RPMI7951 (cell line): ENCODE measurements at places on chromosomes 11 and 22.
A peak's percentile ranks its signal among the peaks of the same experiment; 100 is the strongest.

DNA sequence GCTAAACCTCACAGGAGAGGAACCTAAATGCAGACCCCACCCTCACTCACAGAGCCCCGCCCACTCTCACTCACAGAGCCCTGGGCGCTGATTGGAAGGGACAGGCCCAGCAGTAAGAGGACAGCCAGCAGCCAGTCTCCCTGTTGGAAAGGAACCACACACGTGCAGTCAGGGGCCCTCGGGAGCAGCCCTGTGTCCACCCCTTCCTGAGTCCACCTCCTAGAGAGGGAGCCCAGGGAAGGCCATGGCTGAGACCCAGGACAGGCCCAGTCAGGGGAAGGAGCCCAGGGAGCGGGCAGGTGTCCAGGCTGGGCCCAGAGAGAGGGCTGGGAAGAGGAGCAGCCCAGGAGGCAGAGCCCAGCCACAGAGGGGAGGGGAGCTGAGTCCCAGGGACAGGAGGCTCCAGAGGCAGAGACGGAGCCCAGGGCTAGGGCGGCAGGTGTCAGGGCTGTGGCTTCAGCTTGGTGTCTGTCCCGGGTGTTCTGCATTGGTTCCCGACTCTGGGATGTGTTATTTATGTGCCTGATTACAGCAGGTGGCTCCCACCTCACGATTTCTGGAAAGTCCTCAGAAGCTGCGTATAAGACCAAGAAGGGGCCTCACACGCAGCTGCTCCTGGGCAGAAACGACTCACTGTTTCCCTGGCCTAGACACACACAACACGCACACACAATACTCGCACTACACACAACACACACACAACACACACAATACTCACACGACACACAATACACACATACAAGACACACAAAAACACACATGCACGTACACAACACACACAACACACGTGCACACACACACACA, 9.0 kb upstream of the APOBEC3H start:
- no peak for DNase-seq

DNA sequence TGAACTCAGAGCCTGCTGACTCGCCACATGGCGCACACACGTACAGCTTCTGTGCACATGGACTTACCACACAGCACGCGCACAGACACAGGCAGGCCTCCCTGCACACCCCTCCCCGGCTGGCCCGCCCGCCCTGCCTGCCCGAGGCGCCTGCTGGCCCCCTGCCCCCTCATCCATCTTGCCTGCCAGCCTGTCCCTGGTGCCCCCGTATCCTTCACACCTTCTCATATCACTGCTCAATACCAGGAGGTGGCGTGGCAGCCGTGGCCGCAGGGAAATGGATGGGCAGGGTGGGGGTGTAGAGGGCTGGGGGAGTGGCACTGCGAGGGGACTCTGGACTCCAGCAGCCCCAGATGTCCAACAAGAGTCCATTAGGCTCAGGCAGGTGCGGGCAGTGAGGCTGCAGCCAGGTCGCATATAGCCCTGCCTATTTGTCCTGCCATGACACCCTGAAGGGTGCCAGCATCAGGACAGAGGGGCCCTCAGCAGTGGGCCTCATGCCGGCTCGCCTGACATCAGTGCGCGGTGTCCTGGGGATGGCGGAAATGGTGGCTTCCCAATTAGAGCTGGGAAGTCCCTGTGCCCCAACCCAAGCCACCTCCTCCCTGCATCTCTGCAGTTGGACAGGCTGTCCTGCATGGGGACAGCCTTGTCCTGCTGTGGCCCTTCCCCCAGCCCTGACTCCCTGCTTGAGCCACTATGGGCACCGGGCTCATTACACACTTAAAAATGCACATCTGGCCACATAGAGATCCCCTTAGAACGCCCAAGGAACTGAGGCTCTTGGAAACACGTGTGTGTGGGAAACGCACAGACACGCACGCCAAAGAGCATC, 2.0 kb upstream of the TBX10 start:
- DNase-seq: no peak

GRCh38 chr11:47571357-47571729, 5.9 kb downstream of the PTPMT1 start:
- DNase-seq: no peak

DNA sequence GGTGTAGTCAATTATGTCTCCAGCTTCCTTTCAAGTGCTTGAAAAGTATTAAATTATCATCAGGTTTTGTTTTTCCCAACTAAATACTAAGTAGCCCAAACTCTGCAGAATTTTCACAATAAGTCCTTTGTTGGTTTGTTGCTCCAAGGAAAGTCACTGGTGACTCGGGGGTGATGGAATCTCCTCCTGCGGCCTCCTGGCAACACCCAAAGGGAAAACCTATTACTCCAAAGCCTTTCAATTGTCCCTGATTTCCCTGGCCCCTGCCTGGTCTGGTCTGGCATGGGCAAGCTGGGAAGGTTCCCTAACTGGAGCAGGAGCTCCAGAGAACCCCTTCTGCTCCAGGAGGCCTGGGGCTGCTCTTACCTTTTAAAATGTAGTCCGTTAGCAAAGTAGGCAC, 47.9 kb downstream of the FEZ1 start:
- DNase-seq: peak; percentile 51

GRCh38 chr22:24587948-24588347, 4.9 kb downstream of the LRRC75B start:
- DNase-seq: no peak

DNA sequence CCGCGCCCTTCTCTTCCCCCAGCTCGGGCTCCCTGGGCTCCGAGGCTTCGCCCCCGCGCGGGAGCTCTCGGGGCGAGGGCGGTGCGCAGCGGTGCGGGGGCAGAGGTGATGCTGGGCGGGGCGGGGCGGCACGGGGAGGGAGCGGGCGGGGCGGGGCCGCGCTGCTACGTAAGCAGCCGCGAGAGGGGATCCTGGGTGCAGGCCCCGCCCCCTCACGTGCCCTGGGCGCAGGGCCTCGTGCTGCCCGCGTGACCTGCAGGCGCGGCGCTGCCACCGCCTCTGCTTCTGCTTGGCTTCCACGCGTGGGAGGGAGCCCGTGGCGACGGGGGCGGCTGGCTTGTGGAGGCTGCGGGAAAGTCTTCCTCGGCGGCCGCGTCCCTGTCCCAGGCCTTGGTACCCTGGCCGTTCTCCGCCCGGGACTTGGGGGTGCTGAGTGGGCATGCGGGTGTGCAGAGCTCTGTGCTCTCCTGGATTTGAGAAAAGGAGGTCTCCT, 132.6 kb upstream of the HSD17B12 start:
- peak; percentile 25 for DNase-seq

GRCh38 chr11:118435290-118435892, 901 bp upstream of the KMT2A start:
- peak; percentile 58 for DNase-seq

DNA sequence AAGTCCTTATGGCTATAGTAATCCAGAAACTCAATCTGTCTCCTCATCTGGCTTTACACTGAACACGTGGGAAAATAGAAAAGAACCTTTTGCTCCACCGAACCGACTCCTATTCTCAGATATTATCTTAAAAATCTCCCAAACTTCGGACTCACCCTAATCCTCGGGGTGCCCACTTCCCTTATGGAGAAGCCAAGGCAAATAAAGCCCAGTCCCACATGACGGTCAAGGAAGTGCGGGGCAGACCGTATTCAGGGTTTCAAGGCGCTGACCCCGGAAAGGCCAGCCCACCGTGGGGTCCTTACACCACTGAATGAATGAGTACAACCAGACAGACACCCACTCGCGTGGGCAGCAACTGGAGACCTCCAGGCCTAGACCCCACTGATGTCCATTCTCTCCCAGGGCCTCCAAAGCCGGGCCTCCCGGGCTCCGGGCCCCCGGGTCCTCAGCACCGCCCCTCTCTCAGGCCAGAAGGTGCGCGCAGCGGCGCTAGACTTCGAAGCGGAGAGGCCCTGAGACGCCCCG, 489 bp downstream of the NUP98 start:
- no peak for DNase-seq

DNA sequence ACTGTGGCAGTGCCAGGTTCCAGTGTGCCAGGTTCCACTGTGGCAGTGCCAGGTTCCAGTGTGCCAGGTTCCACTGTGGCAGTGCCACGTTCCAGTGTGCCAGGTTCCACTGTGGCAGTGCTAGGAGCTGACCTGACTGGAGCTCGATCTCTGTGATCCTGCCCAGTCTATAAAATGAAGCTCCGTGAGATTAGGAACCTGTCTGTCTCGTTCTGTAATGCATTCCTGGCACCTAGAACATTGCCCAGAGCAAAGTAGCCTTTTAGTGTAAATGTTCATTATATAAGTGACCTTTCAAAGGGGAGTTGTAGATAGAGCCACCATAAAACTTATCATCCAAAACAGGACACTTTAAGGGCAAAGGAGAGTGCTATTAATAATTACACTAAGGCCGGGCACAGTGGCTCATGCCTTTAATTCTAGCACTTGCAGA, 36.0 kb downstream of the ART5 start:
- no peak for DNase-seq

GRCh38 chr11:65014726-65015227, 817 bp downstream of the ARL2 start:
- DNase-seq: no peak

DNA sequence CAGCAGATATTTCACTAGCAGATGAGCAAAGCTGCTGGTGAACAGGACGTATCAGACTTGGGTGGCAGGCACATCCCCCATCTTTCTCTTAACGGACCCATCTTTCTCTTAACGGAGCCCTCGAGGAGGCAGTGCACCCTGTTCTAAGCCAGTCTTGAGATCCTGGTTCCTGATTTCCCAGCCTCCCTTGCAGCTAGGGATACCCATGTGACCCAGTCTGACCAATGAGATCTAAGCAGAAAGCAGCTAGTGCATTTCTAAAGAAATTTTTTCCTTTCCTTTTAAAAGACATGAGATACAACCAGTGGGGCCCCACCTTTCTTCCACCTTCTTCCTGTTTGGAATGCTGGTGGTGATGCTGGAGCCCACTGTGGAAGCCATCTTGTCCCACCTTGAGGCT, 13.6 kb upstream of the ELFN2 start:
- DNase-seq: no peak

DNA sequence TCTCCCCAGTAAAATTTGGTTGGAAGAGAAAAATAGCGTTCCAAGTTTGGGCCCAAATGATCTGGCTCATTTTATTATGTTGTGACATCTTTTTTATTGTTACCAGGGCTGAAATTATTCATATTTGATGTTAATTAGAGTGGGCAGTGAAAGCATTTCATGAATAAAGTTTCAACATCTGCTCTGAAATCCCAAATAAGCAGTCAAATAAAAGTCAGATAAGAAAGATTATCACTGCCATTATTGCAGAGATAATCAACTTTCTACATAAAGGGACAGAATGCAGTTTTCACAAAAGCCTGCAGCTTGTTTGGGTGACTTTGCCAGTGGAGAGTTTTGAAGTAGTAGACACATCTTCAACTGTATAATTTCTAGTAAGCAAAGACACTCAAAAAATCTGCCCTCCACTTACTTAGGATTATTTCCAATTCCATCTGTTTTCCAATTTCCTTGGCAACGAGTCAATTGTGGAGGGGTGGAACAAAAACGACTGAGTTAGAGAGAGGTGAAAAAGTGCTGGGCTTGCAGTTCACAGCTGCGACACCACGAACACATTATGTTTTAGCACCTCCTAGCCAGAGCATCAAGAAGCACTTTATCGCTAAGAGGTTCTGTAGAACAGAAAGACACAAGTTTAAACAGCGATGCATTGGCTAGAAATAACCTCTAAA, 9.0 kb downstream of the TECTA start:
- no peak for DNase-seq

DNA sequence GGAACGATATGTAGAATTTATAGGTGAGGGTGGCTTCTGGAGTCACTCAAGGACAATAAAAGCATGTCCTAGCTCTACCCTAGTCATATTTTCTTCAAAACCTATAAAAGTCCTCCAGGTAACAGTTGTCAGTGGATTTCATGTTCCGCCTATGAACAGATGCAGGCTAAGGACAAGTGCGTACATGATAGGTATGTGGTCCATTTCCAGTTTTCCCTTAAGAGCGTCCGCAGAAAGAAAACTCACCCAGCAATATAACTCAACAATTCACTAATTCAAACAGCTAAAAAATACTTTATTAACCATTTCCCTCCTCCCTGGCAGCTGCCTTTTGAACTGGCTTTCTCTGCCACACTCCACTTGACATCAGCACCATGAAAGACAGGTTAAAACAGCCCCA, 50.2 kb upstream of the CCDC34 start:
- DNase-seq: no peak

- no peak for DNase-seq
Measured at GRCh38 chr11:125465255-125465654, 30.8 kb downstream of the FEZ1 start.

DNA sequence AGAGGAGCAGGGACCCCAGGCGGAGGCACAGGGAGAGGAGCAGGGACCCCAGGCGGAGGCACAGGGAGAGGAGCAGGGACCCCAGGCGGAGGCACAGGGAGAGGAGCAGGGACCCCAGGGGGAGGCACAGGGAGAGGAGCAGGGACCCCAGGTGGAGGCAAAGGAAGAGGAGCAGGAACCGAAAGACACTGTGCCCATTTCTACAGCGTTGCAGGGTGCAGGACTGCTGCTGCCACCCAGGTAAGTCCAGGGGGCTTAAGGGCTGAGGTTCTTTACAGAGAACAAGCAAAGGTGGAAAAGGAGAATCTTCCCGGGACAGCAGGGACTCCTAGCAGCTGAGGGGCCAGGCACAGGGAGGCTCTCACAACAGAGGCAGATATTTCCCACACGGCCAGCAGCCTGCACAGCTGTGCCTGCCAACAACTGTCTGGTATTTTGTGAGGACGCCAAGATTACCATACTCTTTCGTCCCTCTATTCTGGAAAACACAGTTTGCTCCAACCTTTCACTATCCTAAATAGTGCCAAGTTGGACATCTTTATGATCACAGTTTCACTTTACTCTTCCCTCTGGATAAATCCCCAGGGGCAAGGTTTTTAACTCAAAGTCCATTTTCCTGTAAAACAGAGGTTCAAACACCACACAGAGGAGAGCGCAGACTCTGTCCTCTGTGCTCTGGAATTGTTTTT, 39.4 kb downstream of the SHANK2 start:
- DNase-seq: no peak

DNA sequence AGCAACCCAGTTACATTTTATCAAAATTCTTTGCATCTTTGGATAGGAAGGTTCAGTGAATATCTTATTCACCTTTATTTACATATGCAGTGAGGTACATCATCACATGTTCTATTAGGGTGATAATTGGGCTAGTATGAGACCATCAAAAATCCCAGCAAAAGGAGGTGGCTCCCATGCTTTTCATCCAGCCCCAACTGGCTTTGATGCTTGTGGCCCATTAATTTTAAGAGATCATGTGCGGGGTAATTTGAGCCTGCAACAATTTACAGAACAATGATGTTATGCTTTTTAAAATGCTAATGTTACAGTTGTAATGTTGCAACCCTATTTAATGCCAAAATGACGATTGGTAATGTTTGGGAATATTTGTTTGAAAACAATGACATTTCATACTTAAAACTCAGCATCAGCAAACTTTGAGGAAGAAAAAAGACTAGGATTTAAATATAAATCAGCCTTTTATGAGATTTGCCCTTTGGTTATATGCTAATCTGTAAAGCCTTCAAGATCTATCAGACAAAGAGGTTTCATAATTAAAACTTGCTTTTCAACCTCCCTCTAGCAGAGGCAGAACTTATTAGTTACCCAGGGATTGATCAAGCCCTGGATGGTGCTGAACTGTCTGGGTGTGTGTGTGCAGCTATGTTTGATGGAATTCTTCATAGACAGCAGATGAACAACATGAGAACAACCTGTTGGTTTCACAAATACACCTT, 183.5 kb upstream of the SORL1-AS1 start:
- DNase-seq: no peak

- DNase-seq: peak; percentile 73
Measured at GRCh38 chr11:44681698-44682097, 45.1 kb upstream of the TSPAN18 start.

GRCh38 chr11:125357551-125357950, 138.5 kb downstream of the FEZ1 start:
- DNase-seq: no peak

- peak; percentile 75 for DNase-seq
Measured at GRCh38 chr22:36358533-36359469, 29.0 kb downstream of the MYH9 start.

- DNase-seq: no peak
Measured at GRCh38 chr11:60914633-60915247, 782 bp downstream of the TMEM109 start.
